Left ventricle myocardium superior (tissue), 1 donor: ENCODE measurements at places on chromosomes 1 and 21. TPM values are rescaled to one million over a fixed set of nuclear protein-coding genes. Genes with fewer than 3 reads are reported as not detected.

IRF6 gene
- 48.5 TPM for total RNA-seq

DNA sequence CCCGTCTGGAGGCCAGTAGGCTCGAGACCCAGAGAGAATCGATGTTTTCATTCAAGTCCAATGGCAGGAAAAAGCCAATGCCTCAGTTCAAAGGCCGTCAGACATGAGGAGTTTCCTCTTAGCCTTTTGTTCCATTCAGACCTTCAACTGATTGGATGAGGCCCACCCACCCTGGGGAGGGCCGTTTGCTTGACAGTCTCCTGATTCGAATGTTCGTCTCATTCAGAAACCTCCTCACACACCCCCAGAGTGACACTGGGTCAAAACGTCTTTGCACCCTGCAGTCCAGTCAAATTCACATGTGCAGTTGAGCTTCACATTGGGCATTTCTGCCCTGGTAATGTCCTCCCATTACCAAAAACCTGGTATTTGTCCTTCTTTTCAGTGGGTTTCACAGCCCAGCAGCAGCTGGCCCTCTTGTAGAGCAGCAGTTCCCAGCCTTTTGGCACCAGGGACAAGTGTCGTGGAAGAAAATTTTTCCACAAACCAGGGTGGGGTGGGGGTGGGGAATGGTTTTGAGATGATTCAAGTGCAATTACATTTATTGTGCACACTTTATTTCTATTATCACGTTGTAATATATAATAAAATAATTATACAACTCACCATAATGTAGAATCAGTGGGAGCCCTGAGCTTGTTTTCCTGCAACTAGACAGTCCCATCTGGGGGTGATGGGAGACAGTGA is 40.1 kb downstream of the RSPH1 start:
- no peak for DNase-seq

- DNase-seq: no peak
Observed at GRCh38 chr1:74356493-74356892, 121.3 kb downstream of the TNNI3K start.

GRCh38 chr21:41866274-41866809 is 12.8 kb downstream of the PRDM15 start:
- no peak for DNase-seq

DNA sequence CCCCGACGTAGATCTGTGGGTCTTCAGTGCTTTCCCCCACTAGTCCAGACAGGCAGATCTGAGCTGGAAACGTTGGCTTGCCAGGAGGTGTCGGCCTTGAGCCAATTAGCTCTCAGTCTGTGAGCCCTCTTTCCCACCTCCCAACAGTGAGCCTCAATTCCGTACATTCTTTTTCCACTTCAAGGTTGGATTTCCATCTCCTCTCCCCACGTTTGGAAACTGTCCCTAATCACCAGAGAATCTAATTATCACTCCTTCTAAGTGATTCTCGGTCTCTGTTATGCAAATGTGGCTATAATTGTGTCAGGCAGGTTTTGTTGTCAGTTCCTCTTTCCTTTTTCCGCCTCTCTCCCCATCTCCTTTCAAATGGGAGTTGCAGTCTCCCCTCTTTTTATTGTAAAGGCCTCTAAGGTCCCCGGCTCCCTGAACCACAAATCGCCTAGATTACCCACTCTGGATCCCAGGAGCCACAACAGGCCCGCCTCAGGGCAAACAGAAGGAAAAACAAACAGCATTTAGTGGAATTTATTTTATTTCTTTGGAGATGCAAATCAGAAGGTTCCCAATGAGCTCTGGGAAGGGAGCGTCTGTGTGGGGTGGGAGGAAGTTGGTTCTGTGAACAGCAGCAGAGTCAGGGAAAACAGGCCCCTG is 29.4 kb upstream of the LRRN2 start:
- no peak for DNase-seq

ANKRD45 gene
- 0.17 TPM for total RNA-seq

DNA sequence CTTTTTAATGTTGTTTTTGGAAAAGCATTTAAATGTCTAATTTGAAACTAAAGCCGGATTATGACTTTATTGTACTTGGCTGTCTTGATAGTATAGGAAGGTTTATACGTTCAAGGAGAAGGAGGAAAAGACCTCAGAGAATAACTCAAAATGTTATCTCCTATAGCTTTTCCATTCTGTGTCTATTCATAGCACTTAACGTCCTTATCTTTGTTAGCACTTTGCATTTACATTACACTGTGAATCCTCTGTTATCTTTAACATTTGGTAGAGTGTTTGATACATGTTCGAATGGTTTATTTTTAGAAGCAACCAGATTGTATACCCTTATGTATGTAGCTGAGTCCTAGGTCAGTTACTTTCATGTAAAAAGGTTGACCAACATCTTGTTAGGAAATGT is 50.8 kb upstream of the PODN start:
- no peak for DNase-seq

GRCh38 chr1:229208481-229208880 is 62.4 kb upstream of the RAB4A start:
- DNase-seq: no peak

DNA sequence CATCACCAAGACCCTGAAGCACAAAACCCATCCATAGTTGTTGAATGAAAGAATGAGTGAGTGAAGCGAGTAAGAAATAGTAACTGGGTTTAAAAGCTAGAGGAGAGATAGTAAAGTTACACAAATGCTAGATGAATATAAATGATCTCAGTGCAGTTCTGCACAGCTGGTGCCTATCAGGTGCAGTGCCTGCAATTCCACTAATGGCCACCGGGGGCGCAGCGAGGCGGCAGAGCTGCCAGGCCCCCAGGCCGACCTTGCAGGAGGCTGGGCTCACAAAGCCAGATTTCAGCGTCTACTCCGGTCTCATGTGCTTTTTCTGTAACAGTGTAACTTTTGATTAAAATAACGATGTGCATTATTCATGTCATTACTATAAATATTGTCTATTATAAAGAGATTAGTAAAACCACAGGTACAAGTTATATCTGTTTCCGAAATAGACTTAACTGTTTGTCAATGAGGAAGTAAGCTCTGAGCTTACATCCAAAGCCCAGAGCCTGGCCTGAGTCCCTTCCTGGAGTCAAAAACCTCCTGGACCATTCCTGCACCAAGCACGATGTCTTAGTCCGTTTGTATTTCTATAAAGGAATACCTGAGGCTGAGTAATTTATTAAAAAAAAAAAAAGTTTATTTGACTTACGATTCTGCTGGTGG is 477.6 kb downstream of the NPHP4 start:
- DNase-seq: peak; percentile 81

LRRC3 gene
- total RNA-seq: 2.1 TPM

FCGR3A gene
- 19.9 TPM for total RNA-seq

MSH4 gene
- 0.40 TPM for total RNA-seq

DSCAM gene
- not detected for total RNA-seq

GRCh38 chr1:109776206-109776835 is 12.6 kb upstream of the EPS8L3 start:
- DNase-seq: peak; percentile 25

DNA sequence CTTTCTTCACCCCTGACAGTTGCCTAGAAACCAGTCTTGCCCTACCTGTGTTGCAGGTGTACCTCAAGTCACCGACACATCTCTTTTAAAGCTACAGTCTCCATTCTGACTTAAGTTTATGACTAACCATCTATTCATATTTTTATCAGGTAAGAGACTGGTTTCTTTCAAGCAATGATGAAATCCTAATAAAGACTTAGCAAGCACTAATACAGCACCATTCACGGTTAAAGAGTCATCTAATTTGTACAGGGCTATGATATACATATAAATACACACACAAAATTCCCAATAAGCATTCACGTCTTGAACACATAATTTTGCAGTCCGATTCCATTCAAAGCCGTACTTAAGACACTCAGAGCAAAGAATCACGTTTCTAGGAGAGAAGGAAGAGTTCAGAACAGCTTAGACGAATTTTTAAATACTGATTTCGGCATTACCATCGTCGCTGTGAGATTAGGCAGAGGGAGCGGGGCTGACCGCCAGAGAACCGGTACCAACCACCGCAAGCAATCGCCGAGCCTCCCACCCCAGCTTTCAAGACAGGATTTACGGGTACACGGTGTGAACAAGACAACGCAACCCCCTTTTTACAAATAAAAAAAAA is 943 bp downstream of the ERRFI1 start:
- DNase-seq: peak; percentile 42

CHI3L2 gene
- 4.7 TPM for total RNA-seq

- DNase-seq: no peak
Observed at GRCh38 chr1:26353210-26353859, 595 bp downstream of the CRYBG2 start.

- DNase-seq: no peak
Observed at GRCh38 chr1:196399713-196400112, 208.5 kb downstream of the KCNT2 start.

GRCh38 chr1:19476450-19477190 is 8.7 kb downstream of the CAPZB start:
- no peak for DNase-seq

DNA sequence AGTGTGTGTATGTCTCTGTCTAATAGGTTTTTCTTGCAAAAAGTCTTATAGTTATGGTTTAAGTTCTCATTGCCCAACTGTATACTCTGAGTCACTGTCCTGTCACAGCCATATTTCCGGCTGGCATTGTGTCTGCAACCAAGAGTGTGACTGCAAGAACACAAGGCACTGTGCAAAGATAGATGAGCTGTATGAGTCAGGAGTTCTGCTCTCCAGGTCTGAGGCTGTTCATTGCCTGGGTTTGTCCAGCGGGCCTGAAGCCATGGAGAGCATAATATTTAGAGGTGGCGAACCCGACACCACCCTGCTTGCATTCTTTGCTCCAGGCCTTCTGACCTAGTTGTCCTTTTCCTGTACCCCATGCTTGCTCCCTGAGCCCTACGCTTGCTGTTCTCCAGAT is 50.9 kb upstream of the CNIH3 start:
- no peak for DNase-seq

- no peak for DNase-seq
Observed at GRCh38 chr1:217457016-217457415, 173.9 kb downstream of the GPATCH2 start.

GRCh38 chr21:18989953-18990495 is 586.4 kb upstream of the TMPRSS15 start:
- no peak for DNase-seq

GRCh38 chr1:118479351-118479750 is 294.3 kb upstream of the SPAG17 start:
- DNase-seq: no peak

DNA sequence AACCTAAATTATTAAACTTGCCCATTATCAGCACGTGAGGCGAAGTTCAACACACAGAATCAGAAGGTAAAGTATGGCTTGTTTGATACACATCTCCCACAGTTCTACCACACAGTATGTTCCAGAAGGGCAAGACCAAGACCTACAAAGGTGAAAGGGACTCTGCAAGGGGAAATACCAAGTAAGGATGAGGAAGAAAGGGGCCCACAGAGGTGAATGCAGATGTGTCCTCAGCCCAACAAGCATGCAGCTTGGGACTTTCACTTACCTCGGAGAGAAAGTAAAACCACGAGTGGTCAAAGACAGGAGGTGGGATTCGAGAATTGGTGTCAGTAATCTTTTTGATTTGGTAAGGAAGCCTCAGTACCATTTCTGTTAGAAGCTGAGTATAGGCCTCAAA is 85.8 kb downstream of the UBR4 start:
- no peak for DNase-seq

PCBP3 gene
- 2.7 TPM for total RNA-seq

FOXD2 gene
- not detected for total RNA-seq

DNA sequence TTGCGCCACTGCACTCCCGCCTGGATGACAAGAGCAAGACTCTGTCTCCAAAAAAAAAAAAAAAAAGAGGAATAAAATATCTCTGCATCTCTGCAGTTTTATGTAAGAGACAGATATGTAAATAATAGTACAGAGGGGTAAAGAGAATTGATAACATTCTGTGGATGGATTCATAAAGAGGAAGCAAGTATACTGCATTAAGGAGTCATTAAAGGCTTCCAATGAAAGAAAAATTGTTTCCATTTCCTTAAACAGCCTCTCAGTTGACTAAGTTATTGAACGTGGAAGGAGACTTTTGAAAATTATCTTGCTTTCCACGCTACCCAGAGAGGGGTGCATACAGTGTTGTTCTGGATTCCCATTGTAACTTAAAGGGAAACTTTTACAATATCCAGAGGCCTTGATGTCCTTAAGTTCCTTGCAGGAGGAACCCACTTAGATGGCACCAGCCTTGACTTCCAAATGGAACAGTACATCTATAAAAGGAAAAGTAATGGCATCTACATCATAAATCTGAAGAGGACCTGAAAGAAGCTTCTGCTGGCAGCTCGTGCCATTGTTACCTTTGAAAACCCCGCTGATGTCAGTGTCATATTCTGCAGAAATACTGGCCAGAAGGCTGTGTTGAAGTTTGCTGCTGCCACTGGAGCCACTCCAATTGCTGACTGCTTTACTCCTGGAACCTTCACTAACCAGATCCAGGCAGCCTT is 13.8 kb downstream of the CEP350 start:
- DNase-seq: no peak

OLIG1 gene
- 0.62 TPM for total RNA-seq

DNA sequence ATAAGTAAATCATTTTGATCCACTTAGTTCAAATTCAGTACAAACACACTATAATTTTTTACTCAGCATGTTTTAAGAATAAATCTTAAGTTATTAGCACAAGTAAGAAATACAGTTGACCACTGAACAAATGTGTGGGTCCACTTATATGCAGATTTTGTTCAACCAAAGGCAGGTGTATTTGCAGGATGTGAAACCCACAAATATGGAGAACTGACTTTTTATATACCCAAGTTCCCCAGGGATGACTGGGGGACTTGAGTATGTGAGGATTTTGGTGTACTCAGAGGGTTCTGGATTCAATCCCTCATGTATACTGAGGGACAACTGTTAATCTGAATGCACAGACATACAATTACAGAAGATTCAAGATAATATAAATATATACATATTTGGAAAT is 25.7 kb upstream of the ERICH3 start:
- no peak for DNase-seq

DNA sequence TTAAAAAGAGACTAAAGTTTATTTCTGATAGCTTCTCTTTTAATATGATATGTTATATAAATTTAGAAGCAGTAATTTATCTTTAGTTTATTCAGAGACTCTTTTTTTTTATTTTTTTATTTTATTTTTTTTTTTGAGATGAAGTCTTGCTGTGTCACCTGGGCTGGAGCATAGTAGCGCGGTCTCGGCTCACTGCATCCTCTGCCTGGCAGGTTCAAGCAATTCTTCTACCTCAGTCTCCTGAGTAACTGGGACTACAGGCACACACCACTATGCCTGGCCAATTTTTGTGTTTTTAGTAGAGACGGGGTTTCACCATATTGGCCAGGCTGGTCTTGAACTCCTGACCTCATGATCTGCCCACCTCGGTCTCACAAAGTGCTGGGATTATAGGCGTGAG is 89.6 kb downstream of the DISP1 start:
- no peak for DNase-seq

- peak; percentile 45 for DNase-seq
Observed at GRCh38 chr1:178092878-178093493, 918 bp upstream of the RASAL2 start.

- DNase-seq: no peak
Observed at GRCh38 chr1:61956016-61956645, 213.9 kb downstream of the PATJ start.

GRCh38 chr1:43769350-43769908 is 62.1 kb downstream of the ST3GAL3 start:
- no peak for DNase-seq
